ENCODE measurements at places on chromosomes 5 and 9. TPM values are rescaled to one million over a fixed set of nuclear protein-coding genes. Genes with fewer than 3 reads are reported as not detected.
A peak's percentile ranks its signal among the peaks of the same experiment; 100 is the strongest.

DNA sequence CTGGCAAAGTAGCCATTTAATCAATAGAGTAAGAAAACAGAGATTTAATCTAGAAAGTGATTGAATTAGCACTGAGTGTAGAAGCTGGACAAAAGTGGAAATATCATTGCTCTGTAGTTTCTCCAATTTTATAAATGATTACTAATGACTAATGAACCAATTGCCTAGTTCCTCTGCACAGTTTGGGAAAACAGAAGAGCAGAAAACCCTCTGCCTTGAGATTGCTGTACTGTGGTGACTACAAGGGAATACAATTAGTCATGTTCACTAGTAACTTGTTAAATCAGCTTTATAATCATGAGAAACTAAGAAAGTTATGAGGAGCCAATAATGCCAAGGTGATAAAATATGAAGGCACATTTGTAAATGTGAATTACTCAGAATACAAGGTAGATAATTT lies 21.1 kb upstream of the C6 start:
- DNase-seq, result no peak

The FGFR4 gene
- total RNA-seq, result 13.7 TPM

- peak; percentile 17 for DNase-seq
These were observed 18.6 kb upstream of the KDM4C start for GRCh38 chr9:6739218-6739617.

DNA sequence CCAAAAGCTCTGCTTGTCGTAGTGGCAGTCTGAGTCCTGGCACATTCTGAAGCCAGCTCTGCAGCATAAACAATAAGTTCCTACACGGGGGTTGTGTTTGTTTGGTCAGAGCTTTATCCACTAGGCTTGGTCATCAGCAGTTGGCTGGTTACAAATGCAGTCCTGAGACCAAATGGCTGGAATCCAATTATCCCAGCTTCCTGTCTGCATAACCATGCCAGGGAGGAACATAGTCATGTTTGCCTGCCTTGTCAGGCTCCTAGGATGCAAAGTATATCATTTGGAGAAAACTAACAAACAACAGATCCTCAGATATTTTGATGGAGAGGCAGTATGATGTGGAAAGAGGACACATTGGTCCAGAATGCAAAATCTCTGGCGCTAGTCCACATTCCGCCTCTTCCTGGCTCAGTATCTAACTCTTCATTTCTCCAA lies 85.8 kb downstream of the FBXO38 start:
- peak; percentile 78 for DNase-seq

DNA sequence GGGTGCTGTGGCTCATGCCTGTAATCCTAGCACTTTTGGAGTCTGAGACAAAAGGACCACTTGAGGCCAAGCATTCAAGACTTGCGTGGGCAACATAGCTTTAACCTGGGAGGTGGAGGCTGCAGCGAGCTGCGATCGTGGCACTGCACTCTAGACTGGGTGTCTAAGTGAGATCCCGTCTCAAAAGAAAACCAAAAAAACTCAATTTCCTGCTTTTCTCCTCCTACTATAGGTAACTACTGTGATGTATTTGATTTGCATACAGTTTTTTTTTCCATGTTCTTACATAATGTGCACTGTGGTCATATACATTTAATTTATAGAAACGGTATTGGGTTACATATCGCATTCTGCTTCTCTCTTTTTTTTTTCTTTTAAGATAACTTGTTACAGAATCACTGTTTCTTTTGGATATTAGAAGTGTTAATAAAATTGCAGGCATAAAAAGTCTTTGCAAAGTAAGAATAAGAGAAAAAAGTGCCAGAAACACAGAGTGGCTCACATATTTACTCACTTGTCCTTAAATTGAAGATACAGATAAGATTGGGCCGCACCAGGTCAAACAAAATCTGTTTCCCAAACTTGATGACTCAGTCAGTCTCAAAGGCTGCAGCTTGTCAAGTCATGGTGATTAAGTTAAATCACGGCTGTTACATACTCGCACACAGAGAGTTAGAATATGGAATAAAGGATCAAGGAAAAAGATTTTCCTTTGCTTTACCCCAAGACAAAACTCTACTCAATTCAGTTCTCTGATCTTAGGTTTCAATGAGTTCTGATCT lies 2.0 kb upstream of the PTGR1 start:
- DNase-seq, result no peak

DNA sequence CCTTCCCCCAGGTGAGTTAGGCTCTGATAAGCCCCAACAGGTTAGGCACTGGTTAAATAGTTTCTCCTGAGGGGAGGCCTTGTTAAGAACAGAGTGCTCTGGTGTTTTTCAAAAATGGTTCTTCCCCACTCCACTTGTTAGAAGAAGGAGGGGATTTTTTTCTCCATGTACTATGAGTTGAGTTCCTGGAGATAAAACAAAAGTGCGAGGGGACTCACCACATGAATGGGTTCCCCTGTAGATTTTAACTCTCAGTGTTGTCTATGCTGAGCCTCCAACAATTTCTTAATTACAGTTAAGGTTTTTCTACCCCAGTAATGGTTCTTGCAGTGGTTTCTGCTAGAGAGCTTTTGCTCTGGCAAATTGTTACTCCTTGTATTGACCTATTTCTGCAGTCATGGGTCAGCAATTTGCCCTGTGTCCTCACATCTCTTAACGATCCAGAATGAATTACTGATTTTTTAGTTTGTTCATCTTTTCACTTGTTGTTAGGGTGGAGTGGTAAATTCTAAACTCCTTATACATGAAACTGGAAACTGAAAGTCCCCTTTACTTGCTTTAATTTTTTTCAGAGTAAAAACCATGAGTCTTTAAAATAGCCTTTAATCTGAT lies 44.4 kb downstream of the SCAMP1 start:
- no peak for DNase-seq

GRCh38 chr5:50415912-50416311 lies 25.2 kb downstream of the EMB start:
- no peak for DNase-seq

The PIP5KL1 gene
- 23.4 TPM for total RNA-seq

- no peak for DNase-seq
These were observed 250.5 kb downstream of the DENND1A start for GRCh38 chr9:123679330-123679987.

- no peak for DNase-seq
These were observed 934.4 kb downstream of the MAT2B start for GRCh38 chr5:164439799-164440198.

GRCh38 chr5:56751572-56752313 lies 63.6 kb upstream of the MAP3K1 start:
- DNase-seq, result no peak

The IL4 gene
- total RNA-seq, result not detected

GRCh38 chr5:87394411-87395165 lies 18.1 kb downstream of the CCNH start:
- no peak for DNase-seq

GRCh38 chr5:122713041-122713440 lies 61.8 kb upstream of the SNX2 start:
- no peak for DNase-seq

- DNase-seq, result no peak
These were observed 94.0 kb downstream of the ZNF462 start for GRCh38 chr9:106956971-106957370.

The GABRA1 gene
- not detected for total RNA-seq
